ENCODE measurements at places on chromosomes 5 and 9. TPM values are rescaled to one million over a fixed set of nuclear protein-coding genes. Genes with fewer than 3 reads are reported as not detected.

The STPG3 gene
- 0.48 TPM for total RNA-seq

The CDC25C gene
- 9.0 TPM for total RNA-seq

The LRRC19 gene
- not detected for total RNA-seq

The TUSC1 gene
- total RNA-seq: 0.48 TPM

The FGF18 gene
- total RNA-seq: 0.16 TPM

The RNF208 gene
- 10.1 TPM for total RNA-seq

The GPX8 gene
- not detected for total RNA-seq

DNA sequence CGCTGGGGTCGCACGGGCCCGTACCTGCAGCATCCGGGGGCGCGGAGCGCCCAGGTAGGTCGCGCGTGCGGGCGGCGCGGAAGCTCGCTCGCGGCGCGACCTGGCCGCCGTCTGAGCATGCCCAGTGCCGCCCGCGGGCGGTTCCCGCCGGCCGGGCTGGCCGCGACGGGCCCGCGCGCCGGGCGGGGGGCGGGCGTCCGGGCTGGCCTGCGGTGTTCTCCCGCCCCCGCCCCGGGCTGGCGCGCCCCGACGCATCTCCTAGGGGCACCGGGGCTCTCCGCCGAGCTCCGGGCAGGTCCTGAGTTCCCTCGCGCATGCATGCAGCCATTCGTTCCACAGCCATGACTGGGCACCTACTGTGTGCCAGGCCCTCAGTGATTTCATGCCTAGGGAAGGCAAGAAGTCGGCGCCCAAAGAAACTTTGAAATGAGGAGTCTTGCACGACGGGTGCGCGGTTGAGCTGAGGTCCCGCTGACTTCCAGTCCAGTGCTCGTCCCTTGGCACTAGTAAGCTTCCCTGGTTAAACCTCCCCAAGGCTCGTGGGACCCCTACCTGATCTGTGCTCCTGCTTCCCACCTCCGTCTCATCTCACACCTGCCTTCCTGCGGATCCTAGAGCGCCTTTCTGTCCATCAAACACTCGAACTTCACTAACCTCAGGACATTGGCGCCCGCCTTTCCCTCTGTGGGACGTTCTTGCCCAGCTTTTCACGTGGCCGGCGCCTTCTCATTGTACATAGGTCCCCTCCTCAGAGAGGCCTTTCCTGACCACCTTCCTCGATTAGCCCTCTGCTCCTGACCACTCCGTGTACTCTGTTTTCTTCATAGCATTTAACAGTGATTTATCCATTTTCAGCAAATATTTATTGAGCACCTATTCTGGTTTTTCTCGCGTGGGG is at the start of gene PTPN3:
PTPN3 (minus strand) TSS at position 113 of the 898 bp plus-strand sequence. CDS start 34,873 bp downstream, outside the sequence.
- no peak for DNase-seq

DNA sequence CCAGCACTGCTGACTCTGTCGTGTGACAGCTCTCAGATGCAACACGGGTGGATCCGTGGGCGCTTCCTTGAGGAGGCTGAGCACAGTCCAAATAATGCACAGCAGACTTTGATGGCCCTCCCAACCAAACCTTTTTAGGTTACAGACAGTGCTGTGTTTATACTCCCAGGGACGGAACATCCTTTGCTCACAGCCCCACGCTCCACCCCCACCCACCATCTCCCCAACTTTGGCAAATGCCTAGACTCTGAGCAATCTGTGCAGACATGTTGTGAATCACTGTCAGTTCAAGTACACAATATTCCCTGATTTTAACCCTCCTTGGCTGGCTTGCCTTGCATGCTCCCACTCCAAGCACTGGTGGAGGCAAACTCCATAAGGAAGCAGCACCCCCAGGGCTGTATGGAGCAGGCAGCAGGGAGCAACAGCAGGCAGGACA is 324.6 kb downstream of the MLLT3 start:
- no peak for DNase-seq

GRCh38 chr9:13646500-13647021 is 367.1 kb upstream of the MPDZ start:
- no peak for DNase-seq

DNA sequence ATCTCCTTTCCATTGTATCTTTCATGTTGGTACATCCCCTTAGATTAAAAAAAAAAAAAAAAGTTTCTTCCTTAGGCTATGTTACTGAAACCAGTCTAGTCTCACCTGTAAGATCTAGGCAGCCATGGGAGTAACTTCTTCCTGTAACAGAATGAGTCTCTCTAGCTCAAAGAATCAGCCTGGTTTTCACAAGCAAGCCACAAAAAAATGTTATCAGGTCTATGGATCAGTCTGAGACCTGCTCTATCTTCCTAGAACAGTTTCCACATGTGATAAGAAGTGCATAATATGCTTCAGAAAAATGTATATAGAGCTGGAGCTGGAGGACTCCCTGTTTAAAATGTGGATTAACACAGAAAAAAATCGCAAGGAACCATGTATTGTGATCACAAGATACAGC is 53.8 kb downstream of the ARRDC3 start:
- no peak for DNase-seq

DNA sequence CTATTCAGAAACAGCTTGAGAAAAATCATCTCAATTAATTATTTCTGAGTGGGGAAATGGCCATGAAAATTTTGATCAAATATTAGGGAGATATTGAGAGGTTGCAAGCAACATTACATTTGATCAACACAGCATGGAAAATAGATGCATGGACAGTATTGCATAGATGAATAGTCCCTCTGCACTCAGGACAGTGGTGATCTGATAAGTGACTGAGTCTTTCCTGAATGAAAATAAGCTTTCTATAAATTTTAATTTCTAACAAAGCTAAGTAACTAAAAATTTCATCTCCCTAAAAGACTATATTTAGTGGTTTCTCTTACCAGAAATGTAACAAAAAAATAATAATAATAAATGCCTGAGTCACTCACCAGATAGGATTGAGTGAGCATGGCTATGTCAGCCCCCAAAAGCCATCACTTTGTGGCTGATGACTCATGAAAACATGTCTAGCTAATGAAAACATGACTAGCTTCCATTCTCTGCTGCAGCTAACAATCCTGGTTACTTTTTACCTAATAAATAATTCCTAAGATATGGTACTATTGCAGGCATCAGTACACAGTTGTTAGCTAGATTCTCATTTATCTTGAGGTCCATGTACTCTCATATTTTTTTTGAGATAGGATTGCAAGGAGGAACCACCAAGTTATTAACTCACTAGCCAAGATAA is 1294.8 kb upstream of the ACO1 start:
- DNase-seq: no peak

DNA sequence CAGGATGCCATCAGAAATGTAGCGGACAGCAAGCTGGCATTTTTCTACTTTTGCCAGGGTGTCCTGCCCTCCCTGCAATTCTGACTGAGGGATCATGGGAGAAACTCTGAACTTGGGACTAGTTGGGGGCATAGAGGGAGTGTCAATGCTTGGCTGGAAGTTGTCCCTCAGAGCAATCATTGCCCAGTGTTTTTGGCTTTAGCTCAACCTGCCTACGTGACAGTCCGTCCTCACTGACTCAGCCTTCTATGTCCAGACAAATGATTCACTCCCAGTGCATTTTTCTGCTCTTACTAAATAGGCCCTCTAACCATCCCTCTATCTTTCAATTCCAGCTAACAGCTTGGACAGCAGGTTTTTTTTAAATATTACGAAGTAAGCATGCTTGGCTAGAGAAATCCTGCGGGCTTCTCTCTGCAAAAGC is 627.4 kb downstream of the TLR4 start:
- no peak for DNase-seq

GRCh38 chr5:141992349-141992963 is 20.4 kb downstream of the GNPDA1 start:
- DNase-seq: no peak

DNA sequence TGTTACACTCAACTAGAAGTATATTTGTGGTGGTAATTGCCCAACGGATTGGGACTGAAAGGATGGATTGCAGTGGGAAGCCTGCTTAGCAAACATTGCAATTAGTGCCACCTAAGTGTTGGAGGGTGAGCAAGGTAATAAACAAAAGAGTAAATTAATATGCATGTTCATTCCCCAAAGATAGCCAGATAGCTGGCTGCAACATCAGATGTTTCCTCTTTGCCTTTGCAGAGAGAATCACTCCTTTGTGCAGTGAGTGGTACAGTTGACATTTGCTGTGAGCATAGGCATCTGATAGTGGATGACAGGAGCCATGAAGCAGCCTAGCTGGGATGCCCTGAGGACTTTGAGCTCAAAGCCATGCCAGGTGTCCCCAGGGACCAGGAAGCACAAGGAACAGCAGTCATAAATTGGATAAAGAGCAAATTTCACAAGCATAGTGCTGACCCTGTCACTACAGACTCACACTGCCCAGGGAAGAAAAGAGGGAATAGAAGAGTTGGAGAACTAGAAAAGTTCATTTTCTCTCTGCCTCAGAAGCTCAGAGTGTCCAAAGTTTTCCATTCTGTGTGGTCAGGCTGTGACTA is 336.1 kb upstream of the SLC30A5 start:
- DNase-seq: no peak

- DNase-seq: no peak
Measured at GRCh38 chr9:109627042-109627441, 128.9 kb upstream of the PTPN3 start.

GRCh38 chr9:107539427-107540163 is 50.0 kb upstream of the KLF4 start:
- no peak for DNase-seq

- DNase-seq: no peak
Measured at GRCh38 chr5:151264113-151264512, 11.1 kb downstream of the GM2A start.

DNA sequence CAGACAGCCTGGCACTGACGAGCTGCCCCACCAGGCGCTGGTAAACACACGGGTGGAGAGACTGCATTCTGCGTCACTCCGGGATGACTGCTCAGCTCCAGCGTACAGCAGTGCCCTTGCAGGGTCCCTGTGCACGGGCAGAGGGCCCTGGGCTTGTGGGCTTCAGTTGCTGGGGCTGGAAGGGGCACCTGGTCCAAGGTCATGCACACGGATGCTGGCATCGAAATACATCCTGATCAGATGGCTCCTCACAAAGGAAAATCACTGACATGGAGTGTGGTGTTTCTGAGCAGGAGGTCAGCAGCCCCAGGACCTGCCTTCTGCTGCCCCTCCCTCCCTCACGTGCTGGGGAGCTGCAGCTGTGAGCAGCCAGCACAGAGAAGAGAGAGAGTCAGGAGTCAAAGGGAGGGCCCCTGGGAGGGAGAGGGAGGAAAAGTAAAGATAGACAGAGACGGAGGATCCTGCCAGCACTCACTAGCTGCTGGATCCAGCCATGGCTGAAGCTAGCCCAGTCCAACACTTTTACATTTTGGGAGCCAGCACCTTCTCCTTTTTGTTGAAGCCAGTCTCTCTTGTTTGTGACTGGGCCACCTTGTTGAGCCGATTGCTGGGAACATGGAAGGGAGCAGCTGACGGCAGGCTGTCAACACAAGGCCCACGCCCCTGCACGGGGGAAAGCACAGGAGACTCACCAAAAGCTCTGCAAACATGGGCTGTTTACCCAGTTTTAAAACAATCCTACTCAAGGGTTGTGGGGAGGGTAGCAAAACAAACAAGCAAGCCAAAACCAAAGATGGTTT is 166.5 kb upstream of the PHYKPL start:
- no peak for DNase-seq

DNA sequence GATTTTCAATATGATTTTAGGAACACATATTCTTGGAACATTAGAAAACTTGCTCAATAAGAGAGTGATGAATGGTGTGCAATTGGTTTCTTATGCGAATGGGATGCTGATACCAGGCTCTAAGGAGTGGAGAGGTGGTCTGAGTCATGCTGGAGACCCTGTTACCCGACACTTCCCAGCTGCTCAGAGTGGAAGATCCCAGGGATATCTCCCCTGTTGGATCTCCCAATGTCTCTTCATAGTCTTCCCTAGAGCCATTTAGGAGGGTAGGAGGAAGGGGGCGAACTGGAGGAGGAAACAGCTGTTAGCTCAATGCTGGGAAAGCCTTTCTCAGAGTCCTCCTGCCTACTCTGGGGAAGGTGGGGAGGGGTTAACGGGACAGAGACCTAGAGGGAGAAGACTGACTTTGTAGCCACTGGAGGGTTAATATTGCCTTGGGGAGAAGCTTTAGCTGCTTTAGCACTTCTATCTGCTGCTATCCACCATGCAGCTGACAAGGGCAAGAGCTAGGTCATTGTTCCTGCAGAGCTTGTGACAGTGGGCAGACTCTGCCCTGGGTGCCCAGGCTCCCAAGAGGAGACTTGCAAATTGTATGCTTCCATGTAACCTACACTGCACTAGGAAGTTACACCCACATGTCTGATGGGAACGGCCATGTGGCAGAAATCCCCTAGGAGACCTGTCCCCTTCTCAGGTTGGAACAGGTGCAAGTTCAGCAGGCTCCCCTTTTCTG is 301.0 kb downstream of the GADD45G start:
- no peak for DNase-seq

DNA sequence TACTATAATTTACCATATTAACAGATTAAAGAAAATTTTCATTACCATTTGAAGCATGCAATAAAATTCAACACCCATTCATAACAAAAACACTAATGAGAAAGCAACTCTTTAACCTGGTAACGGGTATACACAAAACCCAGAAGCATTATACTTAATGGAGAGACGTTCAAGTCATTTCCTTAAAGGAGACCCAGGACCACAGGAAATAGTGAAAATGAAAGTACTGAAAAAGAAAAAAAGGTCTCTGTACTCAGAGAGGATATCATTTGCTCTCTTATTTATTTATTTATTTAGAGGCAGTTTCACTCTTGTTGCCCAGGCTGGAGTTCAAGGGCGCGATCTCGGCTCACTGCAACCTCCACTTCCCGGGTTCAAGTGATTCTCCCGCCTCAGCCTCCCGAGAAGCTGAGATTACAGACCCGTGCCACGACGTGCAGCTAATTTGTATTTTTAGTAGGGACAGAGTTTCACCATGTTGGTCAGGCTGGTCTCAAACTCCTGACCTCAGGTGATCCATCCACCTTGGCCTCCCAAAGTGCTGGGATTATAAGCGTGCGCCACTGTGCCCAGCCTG is 61.6 kb downstream of the SETX start:
- no peak for DNase-seq

GRCh38 chr5:16539169-16539666 is 73.6 kb upstream of the ZNF622 start:
- no peak for DNase-seq

DNA sequence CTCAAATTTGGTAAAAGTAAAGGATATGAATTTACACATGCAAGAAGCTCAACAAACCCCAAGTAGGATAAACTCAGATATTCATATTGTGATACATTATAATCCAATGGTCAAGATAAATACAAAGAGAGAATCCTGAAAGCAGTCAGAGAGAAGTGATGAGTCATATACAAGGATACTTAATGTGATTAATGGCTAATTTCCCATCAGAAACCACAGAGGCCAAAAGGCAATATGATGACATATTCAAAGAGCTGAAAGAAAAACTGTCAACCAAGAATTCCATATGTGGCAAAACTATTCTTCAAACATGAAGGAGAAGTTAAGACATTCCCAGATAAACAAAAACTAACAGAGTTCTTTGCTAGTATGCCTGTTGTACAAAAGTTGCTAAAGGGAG is 19.5 kb upstream of the IRF1 start:
- no peak for DNase-seq
